Thymus (tissue), 14 donors: ENCODE measurements at places on chromosomes 7 and 10. TPM values are rescaled to one million over a fixed set of nuclear protein-coding genes. Genes with fewer than 3 reads are reported as not detected.

The MTURN gene
- total RNA-seq = 6.4 TPM

The MYH16 gene
- 0.05 TPM for total RNA-seq

The CHCHD3 gene
- 56.6 TPM for total RNA-seq

The CTAGE4 gene
- total RNA-seq = 0.28 TPM

The CPVL gene
- total RNA-seq = 125 TPM

The SSC4D gene
- 0.71 TPM for total RNA-seq

The UPK3BL2 gene
- 2.8 TPM for total RNA-seq

The BRAT1 gene
- 19.9 TPM for total RNA-seq

The SH2D4B gene
- total RNA-seq = 0.09 TPM

The CALHM2 gene
- 3.6 TPM for total RNA-seq

The PTER gene
- total RNA-seq = 15.5 TPM

The C7orf33 gene
- not detected for total RNA-seq

The SUN3 gene
- 1.1 TPM for total RNA-seq

The FBXL13 gene
- total RNA-seq = 3.8 TPM

The PTN gene
- 20.6 TPM for total RNA-seq

The OR2A1 gene
- under 0.01 TPM for total RNA-seq

The GAD2 gene
- under 0.01 TPM for total RNA-seq

DNA sequence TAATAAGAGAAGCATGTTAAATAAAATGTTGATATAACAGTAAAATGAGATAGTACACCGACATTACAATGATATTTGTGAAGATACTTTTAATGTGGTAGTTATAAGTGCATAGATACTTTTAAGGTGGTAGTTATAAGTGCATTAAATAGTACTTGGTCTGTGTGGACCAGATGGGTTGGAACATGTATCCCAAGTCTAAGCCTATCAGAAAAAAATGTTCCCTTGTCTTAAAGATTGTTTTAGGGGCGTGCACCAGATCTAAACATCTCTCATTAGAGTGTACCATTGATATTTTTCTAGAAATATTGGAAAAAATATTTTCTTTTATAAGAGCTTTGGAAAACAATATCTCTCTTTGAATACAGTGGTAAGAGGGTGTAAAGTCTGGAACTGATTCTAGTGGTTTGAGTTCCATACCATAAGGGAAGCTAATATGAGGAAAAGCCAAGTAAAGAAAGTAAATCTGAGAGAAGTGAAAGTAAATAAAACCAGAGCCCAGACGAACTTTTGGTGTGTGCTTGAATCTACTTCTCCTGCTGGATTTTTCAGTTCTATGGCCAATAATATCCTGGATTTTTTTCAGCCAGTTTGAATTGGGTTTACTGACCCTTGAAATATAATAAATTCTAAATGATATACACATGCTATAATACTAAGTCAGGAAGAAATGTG lies 175.3 kb downstream of the MBL2 start:
- DNase-seq = no peak

DNA sequence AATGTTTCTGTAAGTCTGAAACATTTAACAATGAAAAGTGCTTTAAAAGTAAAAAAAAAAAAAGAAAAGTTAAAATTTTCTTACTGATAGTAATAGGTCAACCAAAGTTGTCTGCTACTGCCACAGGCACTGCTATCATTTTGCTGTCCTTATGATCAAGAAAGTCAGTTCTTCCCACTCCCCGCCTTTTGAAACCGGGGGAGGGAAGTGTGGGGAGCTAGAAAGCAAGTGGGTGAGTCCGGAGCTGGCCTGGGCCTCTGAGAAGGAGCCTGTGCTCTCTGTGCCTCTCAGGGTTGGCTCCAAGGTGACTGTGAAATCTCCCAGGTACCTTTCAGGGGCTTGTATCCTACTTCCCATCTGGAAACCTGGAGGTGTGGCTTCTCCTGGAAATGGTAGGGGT lies 7.3 kb downstream of the C7orf57 start:
- DNase-seq = no peak

DNA sequence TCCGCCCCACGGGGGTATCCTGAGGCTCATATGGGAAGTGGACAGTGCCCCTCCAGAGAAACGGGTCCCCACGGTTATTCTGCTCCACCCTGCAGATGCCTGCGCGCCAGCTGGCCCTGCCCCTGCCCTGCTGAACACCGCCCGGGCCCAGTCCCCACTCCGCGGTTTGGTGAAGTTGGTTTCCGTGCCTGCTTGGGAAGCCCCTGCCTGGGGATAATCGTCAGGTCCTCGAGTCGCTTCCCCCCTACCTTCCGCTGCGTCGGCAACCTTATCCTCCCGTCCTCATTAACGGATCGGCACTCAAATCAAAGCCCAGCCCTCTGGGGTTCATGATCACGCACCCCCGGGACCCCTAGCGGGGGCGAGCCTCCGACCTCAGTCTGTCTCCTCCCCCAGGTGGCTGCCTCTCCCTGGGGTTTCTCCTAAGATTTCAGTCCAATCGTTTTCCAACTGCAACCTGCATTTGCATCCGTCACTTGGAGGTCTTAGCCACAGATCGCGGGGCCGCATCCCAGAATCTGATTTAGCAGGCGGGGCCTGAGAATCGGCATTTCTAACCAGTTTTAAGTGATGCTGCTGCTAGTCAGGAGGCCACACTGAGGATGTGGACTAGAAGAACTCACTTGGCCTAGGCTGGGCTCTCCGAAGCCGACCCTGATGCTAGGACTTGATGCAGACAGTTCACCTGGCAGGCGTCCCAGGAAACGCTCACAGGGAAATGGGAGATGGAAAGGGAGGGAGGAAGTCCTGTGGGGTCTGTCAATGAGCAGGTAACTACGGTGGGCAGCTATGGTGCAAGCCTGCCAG lies 27.6 kb downstream of the WDR86 start:
- DNase-seq = no peak

GRCh38 chr7:925601-926000 lies 28.9 kb downstream of the ADAP1 start:
- no peak for DNase-seq

DNA sequence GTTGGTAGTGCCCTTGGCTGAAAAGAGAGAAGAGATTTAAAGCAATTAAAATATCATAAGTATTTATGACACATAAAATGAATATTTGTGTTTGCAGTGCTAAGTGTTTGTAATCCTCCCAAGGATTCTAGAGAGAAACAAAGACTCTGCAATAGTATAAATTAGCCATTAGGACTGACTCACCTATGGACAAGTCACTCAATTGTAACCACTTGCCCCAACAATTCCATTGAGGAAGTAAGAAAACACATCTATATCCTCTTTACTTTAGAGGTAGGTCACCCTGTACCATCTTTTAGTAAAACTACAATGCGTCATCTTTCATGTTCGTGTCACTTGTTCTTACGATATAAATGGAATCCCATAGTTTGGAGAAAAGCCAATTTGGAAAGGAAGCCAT lies 85.7 kb upstream of the INHBA start:
- DNase-seq = no peak

GRCh38 chr10:75541411-75541810 lies 110.0 kb downstream of the LRMDA start:
- DNase-seq = no peak

DNA sequence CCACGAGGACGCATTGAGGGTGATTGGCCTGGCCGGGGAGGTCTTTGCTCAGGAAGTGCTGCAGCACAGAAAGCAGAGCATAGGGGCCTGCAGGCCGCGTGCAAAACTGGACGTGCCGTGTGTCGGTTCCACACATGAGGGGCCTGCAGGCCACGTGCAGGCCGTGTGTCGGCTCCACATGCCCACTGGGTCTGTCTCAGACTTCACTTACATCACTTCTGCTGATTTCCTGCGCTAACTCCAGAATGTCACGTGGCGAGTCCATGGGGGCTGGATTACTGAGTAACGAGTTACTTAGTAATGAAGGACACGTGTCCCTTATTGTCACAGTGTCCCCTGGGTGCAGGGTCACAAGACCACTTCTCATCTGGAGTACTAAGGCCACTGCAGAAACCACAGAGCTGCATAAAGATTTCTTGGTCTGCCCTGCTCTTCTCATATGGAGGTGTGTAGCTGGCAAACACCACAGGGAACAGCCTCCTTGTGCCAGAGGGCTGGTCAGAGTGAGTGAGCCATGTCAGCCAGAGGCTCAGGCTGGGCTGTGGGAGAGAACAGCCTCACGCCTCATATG lies 60.8 kb downstream of the GDI2 start:
- no peak for DNase-seq

DNA sequence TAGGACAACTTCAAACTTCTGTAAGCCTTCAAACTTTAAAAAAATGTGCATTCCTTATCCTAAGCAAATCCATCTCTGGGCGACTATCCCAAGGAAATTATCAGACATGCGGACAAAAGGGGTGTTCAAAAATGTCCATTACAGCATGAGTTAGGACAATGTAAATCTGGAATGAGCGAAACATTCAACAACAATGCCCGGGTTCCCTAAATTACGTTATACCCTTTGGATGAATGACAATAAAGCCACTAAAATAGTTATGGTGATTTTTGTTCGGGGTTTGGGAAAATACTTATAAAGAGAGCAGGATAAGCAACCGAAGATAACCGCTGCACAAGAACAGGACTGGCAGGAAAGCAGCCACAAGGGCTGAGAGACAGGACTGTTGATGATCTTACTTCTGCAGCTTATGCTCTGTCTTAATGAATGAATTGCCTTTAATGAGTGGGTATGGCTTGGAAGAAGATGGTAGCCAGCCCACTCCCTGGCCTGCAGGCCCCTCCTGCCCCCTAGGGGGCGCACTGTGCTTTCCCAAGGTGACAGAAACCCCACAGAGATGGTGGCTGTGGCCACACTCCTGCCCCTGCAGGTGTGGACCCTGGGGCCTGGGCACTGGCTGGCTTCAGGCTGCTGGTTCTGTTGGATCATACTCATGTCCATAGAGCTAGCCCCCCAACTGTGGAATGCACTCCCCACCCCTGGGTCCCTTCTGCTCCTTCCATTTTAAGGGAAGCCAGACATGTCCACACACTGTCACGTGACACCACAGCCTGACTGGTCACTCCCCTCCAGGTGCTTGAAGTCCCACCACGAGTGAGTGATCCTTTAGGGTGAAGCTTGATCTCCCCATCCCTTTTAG lies 45.0 kb downstream of the ZCCHC24 start:
- DNase-seq = no peak

GRCh38 chr10:97708976-97709946 lies 4.3 kb upstream of the MARVELD1 start:
- no peak for DNase-seq

DNA sequence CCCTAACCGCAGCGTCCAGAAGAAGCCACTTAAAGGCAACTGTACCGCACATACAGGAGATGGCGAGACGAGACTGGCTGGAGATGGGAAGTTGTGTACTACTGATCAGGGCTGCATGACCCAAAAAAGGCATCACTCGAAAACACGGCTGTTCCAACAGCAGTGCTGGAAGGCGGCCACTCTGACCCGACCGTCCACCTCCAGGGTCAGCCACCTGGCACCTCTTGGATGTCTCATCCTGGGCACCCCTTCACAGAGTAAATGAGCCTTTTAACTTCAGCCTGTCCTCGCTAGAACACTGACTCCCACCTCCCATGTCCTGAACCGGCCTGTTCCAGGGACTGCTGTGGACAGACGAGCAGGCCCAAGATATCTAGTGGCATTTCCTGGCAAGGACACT lies 180.7 kb downstream of the DIP2C start:
- DNase-seq = no peak

- DNase-seq = no peak
Observed at GRCh38 chr7:135855846-135856245, 107.2 kb upstream of the FAM180A start.

DNA sequence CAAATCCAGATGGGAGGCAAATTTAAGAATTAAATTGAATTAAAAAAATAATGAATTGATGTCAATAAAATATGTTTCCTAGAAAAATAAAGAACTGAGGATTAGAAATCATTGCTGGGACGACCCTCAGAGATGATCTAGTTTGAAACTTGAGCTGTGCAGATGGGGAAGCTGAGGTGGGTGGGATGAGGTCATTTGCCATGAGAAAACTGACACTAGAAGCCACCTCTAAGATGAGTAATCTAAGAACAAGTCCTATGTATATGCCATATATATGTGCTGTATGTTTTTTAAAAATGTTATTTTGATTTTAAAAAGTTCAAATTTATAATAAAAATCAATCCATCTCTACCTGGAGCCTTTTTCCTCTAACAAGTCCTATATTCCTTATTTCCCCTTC lies 135.7 kb downstream of the RSU1 start:
- DNase-seq = no peak

DNA sequence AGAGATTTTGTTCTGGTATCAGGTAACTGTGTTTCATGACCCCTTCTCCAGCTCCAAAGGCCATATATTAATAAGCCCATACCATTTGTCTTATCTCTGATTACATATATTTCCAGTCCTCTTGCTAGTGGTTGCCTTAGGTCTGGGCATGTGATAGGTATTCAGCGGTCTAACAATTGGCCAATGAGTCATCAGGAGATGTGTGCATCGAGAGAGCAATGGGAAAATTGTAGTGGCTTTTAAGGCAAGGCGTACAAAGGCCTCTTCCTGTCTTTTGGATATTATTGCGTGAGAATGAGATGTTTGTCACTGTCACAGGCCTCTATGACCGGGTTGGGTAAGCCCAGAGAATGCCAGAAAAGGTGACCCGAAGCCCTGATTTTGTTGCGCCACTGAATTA lies 38.6 kb upstream of the SFRP5 start:
- no peak for DNase-seq

- no peak for DNase-seq
Observed at GRCh38 chr10:49613882-49614241, at the start of gene CHAT. CHAT (plus strand) TSS chr10:49614037; CDS start chr10:49614190, 153 bp downstream.

GRCh38 chr7:29039821-29040578 lies 81.9 kb upstream of the TRIL start:
- DNase-seq = no peak

DNA sequence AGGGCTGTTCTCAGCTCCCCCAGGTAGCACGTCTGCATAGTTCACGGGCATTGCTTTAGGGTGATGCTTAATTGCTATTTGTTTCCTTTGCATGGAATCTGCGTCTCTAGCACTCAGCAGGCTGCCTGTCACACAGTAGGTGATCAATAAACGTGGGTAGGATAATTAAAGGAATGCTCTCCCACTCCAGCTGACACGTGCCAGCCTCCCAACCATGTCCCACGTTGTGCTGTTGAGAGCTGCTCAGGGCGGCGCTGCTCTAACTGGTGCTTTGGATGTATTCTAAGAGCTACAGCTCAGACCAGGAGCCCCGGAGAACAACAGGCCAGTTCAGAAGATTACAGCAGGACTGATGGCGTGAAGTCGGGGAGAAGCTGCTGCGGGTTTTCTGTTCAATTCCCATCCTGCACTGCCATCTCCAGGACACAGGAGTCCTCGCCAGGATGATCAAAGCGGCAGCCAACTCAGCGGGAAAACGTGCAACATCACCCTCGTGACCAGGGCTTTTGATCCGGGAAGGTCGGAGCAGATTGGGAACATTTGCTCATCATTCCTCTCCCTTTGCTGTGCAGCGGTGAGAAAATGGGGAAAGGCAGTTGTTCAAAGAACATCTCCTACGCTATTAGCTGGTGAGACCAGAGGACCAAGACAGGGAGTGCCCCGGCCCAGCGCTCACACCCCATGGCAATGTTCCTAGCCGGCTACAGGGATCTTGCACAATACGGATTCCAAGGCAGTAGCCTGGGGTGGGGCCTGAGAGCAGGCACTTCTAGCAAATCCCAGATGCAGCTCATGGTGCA lies 50.5 kb upstream of the FOXK1 start:
- no peak for DNase-seq

GRCh38 chr7:95322854-95323253 lies 1.5 kb downstream of the PON1 start:
- DNase-seq = no peak
